Right renal pelvis (tissue), 4 donors: ENCODE measurements at places on chromosomes 12 and 14. TPM values are rescaled to one million over a fixed set of nuclear protein-coding genes. Genes with fewer than 3 reads are reported as not detected.

DNA sequence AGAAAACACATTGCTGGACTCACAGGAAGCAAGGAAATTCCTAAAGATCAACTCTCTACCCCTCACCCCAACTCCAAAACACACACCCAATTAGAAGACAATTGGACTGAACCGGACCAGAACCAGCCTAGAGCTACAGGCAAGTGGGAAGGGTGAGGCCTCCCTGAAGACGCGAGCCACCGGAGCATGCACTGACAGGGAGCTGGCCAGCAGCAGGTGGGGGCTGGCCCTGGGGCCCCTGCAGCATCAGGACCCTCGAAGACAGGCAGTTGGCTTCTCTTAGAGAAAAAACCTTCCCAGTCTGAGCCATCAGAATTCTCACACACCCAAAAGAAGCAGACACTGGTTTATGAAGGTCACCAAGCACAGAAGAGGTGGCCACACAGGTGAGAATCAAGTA, 209.5 kb upstream of the DIO3 start:
- no peak for DNase-seq

- no peak for DNase-seq
These were observed 3.0 kb upstream of the TBX3 start for GRCh38 chr12:114686773-114687500.

RFLNA gene
- 7.7 TPM for polyA plus RNA-seq

DNA sequence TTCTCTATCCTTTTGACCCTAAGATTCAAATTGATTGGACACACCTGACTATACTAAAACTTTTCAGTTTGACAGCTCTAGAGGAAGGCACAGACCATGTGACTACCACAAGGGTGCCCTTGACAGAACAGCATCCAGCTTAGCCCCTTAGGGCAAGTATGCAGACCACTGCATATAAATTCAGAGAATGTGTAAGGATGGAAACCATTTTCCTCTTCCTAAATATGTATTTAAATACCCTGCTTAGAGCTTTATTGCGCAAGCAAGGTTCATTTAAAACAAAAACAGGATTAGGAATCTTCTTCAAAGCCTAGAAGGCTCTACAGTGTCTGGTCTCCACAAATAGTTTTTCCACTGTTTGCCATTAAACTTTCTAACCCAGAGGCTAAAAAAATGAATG, 202.8 kb downstream of the MED13L start:
- no peak for DNase-seq

GRCh38 chr14:60651796-60652673, 2.8 kb upstream of the SIX1 start:
- no peak for DNase-seq

GRCh38 chr12:52091061-52091460, 11.6 kb downstream of the SMIM41 start:
- no peak for DNase-seq

DNA sequence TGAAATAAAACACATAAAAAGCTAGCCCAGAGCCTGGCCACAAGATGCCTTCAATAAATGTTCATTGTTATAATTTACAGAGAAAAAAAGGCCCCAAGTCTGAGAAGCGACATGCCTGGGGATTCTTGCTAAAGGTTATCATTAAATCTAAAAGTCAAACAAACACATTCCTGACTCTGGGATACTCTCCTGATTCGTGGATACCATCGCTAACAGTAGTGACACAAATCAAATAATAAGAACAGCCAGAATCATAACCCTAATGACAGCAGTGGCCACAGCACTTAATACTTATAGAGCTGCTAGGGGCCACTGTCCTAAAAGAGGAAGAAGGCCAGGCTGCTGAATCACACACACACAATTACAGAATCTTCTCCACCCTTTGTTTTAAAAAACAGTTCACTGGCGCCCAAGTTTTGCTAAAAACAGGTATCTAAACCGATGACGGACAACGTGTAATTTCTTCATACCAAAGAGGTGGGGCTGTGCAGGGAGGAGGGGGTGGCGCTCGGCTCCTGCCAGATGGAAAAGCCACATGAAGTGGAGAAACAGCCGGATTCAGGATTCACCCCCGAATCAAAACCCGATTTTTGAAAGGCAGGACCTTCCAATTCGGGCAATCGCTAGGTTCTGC, 1.2 kb downstream of the CLIP1 start:
- no peak for DNase-seq

DNA sequence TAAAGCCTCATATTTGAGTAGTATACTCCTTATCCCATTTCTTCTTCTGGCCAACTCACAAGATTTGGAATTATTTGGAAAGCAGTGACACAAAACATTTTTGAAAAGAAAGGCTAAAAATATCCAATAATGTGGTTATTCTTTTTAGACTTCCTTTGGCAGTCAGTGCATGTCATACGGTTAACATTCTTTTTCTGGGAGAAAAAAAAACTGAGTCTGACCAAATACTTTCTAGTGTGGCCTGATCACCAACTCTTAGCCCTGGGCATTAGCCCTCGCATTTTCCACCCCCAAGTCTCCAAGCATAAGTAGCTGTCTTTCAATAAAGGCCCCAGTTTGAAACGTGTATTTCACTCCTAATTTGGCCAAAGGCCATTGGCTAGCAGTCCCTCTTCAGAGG, 5.9 kb downstream of the RASSF3 start:
- DNase-seq = no peak

DNA sequence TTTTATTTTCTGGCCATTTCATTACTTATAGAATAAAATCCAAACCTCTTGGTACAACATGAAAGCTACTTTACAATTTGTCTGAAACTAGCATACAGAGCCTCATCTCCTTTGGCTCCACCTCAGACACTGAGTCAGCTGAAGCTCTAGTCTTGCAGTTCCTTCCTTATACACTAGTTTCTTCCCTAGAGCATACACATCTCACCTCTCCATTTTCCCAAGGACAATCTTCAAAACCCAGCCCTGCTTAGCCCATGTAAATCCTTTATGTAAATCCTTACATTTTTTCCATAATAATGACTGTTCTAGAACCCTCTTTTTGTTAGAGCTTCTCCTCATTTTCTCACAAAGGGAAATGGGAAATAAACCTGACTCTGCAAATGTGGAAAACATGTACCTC, 463.4 kb downstream of the SLC16A7 start:
- DNase-seq = no peak

RIMKLB gene
- polyA plus RNA-seq = 104 TPM

ZNF10 gene
- polyA plus RNA-seq = 22.3 TPM

TTC8 gene
- 43.5 TPM for polyA plus RNA-seq

DNA sequence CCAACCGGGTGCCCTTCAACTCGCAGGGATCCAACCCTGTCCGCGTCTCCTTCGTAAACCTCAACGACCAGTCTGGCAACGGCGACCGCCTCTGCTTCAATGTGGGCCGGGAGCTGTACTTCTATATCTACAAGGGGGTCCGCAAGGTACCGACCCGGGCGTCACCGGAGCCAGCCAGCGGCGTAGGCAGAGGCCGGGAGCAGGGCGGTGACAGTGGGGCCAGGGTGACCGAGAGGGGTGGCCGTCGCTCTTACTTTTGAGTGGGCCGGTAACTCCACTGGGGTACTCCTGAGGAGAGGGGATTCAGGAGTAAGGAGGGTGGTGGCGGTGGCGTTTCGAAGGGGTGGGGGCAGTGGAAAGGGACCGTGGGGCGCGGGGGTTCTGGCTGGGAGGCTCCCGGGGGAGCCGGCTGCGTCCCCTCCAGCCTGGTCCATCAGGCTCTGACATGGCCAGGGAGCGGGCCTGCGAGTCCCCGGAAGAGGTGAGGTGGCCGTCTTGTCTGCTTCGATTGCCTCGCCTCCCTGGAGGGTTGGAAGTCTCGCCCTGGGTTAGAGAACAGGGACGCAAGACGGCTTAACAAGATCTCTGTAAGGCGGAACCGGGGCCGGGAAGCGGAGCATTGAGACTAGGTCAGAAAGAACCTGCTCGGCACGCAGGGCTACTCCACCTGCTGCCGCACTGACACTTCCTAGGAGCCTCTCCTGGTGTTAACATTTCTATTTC, 491 bp downstream of the WDR20 start:
- DNase-seq = no peak

DNA sequence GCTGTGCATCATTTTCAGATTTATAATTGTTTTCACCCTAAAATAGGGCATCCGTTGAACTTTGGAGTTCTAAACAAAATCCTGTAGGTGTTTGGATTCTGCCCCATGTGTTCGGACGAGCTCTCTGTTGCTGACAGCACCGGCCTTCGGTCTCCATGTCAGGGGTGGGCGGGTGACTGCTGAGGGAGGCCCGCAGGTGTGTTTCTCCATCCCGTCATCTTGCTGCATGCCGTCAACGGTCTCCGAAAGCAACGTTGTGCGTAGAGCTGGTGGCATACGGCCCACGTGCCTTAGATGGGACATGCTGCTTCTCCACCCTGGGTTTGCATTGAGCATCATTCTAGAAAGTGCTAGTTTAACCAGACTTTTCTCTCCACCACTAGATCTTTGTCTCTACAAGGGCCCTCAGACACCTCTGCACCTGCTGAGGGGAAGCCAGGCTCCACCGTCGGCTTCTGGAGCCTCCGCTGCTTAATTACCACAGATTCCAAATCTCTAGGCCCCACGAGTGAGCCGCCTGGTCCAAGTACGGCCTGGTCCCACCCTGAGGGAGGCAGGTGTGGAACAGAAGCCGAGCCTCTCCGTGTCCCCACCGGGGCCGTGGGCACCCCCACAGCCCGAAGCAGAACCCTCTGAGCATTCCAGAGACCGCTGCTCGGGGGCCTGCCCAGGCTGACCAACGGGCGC, 15.7 kb upstream of the AMN start:
- no peak for DNase-seq

COA8 gene
- polyA plus RNA-seq = 47.1 TPM

- no peak for DNase-seq
These were observed 274.6 kb downstream of the RAD51B start for GRCh38 chr14:68094158-68094557.

DNA sequence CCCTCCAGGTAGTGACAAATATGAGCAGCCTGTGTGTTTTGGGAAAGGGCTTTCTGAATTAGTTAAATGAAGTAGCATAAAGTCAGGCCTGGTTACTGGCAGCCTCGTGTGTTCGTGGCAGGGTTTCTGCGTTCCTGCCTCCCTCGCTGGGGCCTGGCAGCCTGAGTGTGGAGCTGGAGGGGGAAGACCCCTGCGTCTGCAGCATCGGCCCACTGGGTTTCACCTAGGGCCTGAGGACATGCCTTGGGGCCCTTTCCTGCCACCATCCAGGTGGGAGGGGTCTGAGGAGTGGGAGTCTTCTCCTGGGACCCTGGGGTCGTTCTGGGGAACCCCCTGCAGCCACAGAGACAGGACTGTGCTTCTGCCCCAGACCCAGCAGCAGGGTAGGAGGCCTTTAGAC, 20.4 kb upstream of the AMN start:
- no peak for DNase-seq

DNA sequence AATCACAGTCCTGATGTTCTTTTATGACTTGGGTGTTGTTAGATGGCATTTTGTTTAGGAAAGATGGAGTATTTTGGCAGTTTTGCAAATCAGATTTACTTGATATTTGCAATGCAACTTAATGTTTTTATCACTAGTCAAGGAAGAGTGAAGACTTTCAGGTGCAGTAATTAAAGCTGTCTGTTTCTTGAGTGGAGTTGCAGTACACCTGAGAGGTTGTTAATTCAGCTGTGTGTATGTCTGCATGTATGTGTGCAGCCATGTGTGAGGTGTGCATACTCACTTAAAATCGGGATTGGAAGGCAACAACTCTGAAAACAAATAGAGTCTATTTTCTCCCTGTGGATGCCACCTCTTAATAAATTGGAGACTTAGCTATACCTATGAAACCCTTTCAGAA, 94.5 kb downstream of the RMST start:
- DNase-seq = no peak

DNA sequence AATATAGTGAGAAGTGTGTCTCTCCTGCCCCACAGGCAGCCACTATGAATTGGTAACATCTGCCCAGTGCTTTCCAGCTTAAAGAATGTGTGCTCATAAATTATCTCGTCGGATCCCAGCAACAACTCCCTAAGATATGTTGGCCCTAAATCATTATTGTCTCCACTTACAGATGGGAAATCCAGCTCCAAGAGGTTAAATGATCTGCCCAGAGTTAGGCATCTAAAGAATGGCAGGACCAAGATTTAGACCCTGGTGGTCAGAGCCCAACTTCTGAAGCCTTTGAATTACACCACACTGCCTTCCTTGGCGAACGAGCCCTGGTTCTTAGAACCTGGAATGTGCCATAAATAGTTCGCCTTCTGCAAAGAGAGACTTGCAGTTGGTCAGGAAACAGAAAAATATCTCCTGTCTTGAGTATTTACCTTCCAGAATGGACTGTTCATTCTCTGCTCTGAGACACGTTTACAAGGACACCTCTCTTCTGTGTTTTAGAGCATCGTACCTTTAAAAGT, 20.1 kb upstream of the PLEK2 start:
- DNase-seq = no peak

DNA sequence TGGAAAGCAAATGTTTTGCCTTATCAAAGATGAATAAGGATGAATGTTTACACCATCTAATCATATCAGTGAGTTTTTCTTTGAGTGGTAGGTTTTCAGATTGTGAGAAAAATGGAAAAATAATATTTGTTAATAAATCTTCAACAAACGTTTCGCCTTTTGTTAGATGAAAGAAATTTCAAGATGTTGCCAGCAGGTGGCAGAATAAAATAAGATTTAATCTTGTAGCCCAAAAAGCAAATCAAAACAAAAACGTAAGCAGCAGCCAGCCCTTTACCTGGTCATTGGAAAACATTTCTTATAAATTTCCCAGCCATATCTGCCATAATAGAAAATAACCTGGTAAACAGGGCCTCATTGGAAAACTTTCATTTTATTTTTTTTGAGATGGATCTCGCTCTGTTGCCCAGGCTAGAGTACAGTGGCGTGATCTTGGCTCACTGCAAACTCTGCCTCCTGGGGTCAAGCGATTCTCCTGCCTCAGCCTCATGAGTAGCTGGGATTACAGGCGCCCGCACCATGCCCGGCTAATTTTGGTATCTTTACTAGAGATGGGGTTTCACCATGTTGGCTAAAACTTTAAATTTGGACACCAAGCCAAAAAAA, 15.4 kb upstream of the TMEM120B start:
- DNase-seq = no peak

GRCh38 chr12:102232446-102232845, 34.8 kb upstream of the PMCH start:
- DNase-seq = no peak

TAS2R30 gene
- polyA plus RNA-seq = not detected

- no peak for DNase-seq
These were observed 13.9 kb downstream of the GALNT6 start for GRCh38 chr12:51377099-51377984.

DNA sequence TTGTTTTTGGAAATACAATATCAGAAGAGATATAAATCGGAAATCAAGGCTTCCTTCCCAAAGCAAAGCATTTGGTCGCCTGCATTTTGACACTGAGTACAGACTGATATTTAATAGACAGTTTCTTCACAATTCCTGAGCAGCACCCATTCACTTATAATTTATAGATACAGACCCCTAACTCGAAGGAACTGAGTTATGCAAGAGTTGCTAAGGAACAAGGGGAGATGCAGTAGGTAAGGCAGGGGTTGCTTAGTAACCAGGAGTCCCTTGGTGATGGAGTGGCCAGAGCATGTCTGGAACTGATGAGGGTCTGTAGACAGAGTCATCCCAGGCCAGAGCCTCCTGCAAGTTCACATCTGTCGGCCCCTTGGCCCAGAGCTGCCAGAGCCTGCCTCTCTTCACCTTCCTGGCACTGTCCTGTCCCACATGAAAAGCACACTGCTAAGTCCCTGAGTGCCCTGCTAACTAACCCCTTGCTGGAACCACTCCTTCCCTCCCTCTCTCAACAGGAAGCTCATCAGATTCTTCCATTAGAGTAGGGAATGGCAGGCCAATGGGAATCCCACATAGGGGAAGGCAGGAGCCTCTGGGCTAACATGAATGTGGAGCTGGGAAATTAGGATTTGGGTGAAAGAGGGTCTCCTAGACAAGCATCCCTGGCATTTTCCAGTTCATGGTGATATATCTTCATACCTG, 3.6 kb upstream of the DHRS2 start:
- DNase-seq = no peak

ITGA5 gene
- polyA plus RNA-seq = 39.2 TPM

DAO gene
- 2.2 TPM for polyA plus RNA-seq
